Stromal cell of bone marrow (primary cell): ENCODE measurements at places on chromosomes 2 and 18.
A peak's percentile ranks its signal among the peaks of the same experiment; 100 is the strongest.

DNA sequence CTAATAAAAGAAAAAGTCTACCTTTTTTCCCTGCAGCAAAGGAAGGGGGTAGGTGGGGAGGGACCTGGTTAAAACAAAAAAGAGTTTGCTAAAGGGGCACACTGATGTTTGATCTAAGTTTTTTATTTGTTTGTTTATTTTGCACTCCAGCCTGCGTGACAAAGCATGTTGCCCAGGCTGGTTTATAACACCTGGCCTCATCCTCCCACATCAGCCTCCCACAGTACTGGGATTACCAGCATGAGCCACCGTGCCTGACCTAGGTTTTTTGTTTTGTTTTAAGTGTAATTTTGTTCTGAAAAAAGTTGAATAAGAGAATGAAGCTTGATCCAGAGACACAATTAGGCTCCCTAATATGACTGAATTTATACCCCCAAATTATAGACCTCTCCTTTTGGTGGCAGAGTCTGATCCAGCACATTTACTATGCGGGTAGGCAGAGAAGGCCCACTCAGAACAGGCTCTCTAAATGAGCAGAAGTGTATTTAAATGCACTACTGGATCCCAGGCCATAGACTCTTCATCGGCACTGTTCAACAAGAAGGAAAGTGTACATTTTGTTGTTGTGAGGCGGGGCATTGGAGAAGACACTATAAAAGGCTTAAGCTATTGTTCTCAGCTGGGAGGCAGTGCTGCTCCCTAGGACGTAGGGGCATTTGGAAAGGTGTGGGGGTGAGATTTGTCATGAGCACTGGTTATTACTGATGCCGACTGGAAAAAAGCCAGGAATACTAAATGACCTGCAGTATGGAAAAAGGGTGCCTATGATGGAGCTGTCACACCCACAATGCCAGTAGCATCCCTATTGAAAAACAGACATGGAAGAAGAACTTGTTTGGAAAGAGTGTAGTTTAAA, 32.4 kb downstream of the MRPS9 start:
- DNase-seq, result no peak

- DNase-seq, result no peak
Observed at GRCh38 chr2:106187273-106187891, 6.7 kb downstream of the UXS1 start.

GRCh38 chr18:48430150-48430549, 21.0 kb upstream of the ZBTB7C start:
- no peak for DNase-seq

DNA sequence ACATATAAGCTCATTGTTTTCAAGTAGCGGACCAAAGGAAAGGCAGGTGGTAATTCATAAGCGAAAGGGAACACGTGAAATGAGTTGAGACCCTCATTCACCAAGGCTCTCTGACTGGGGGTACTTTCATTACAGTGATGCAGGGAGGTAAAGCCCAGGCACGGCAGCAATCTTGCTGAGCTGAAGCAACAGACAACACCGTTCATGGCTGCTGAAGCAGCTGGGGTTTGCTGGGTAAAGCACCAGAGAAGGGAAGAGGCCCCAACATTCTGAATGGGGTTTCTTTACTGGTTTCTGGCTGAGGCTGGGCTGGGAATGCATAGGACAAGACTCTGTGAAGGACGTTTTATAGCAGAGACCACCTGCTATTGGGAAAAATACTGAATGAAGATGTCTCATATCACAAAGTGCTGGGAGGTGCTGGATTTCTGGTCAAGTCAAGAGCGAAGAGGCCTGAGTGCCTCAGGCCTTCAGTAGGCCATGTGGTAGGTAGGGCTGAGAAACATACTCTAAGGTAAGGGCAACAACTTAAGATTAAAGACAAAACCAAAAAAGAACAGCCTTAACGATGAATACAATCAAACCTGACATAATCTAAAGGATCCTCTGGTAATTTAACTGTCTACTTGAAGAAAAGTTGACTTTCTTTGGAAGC, 324.7 kb upstream of the PIK3C3 start:
- no peak for DNase-seq

- DNase-seq, result no peak
Observed at GRCh38 chr18:49050452-49050851, 99.7 kb upstream of the SMAD7 start.

GRCh38 chr2:77179297-77179696, 342.9 kb downstream of the LRRTM4 start:
- DNase-seq, result no peak

- no peak for DNase-seq
Observed at GRCh38 chr2:143934626-143935481, 585.1 kb downstream of the ZEB2 start.

DNA sequence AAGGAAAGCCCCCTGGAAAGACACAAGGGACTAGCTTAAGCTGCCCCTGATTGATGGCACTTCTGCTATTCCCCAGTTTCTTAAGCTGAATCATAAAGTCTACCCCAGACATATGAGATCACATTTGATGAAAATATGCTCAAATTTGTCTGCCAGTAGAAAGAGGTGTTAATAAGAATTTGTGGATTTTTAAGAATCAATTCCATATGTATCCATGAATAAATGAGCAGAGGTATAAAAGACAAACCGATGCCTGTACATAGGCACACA, 119.9 kb downstream of the CCBE1 start:
- DNase-seq, result no peak

GRCh38 chr18:49926106-49926745, 112.9 kb upstream of the ACAA2 start:
- DNase-seq, result no peak

- no peak for DNase-seq
Observed at GRCh38 chr2:38590053-38590452, 12.7 kb downstream of the HNRNPLL start.

DNA sequence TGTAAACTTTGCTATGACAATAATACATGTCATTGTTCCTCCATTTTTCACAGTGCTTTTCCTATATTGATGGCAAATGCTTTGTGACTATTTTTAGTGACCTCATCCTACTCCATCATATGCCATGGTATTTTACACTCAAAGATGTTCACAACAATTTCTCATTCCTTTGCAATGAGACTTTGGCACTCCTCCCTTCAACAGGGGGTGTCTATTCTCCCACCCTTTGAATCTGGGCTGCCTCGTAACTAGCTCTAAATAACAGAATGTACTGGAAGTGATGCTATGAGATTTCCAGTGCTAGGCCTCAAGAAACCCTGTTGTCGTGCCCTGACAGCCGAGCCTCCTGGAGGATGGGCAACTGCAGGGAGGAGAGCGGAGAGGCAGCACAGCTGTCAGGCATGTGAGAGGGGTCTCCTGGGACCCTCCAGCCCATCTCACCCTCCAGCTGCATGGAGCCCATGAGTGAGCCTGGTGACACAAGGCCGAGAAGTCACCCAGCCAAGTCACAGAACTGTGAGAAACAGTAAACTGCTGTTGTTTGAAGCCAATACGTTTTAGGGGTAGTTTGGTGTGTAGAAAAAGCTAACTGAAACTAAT, 103.1 kb upstream of the APCDD1 start:
- no peak for DNase-seq

- no peak for DNase-seq
Observed at GRCh38 chr2:73134471-73134870, 21.7 kb upstream of the RAB11FIP5 start.

GRCh38 chr18:6482198-6482977, 67.7 kb upstream of the L3MBTL4 start:
- peak; percentile 59 for DNase-seq

GRCh38 chr18:26618135-26618534, 69.8 kb upstream of the KCTD1 start:
- no peak for DNase-seq

DNA sequence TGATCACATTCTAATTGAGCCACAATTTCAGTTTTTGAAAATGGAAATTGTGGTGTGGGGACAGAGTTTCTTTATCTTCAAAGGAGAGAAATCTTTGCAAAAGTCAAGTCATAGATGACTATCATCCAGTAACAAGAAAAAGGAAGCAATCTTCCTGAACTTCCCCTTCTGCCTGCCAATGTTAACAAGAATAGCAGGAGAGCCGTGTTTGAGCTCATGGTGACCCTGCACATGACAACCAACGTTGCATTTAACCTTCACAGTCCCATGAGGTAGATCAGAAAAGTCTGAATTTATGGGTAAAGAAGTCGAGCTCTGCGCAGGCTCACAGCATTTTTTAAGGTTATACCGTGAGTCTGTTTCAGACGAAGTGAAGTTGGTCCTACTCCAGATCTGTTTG, 454.9 kb downstream of the LPIN1 start:
- no peak for DNase-seq

DNA sequence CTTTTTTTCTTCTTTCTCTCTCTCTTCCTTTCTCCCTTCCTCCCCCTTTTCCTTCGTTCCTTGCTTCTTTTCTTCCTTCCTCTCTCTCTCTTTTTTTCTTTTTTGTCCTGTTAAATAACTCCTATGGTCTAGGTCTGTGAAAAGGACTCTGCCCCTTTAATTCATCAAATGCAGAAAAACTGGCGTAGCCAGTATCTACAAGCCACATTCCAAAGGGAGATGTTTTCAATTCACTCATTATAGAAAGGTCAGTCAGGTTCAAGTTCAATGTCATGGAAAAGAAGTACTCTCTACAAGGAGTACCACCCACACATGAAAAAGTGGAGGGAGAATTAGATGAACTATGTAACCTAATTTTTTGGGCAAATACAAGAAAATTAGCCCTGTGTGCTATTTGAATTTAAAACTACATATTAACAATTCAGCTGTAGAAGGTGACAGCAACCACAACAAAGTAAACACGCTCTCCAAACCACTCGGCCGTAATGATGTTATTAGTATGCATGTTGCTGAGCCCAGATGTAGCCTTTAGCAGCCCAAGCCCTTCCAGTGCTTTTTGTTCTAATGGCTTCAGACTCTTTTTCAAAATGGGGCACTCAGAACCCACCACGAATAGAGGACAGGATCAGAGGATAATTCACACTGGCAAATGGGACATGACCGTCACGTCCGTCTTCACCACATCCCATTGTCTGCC, 735.4 kb upstream of the FANCL start:
- no peak for DNase-seq
